Stimulated activated CD4-positive, alpha-beta T cell treated with anti-CD3 and anti-CD28 coated beads, Interleukin-1b, Interleukin-23, amount 100 ng/mL, for 1 hour (primary cell): ENCODE measurements at places on chromosomes 6 and 20.

- no peak for DNase-seq
Observed at GRCh38 chr20:18738055-18738454, 75.5 kb upstream of the SCP2D1 start.

GRCh38 chr6:43331891-43332290 lies 23.3 kb upstream of the CRIP3 start:
- no peak for DNase-seq

DNA sequence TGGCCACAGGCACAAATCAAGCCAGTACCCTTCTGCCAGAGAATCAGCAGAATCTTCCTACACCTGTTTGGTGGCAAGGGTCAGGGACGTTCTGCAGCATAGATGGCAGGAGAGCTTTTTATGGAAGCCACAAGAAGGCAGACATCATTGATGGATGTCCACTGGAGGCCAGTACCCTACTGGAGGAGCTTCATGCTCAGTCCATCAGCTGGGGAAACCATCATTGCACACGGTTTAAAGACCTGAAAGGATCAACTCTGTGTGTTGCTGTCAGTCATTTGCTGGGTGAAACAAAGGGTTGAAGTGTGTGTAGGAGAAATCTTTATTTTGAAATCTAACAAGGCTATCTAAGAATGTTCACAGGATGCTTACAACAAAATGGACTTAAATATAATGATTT lies 158.9 kb upstream of the SASH1 start:
- DNase-seq, result no peak

DNA sequence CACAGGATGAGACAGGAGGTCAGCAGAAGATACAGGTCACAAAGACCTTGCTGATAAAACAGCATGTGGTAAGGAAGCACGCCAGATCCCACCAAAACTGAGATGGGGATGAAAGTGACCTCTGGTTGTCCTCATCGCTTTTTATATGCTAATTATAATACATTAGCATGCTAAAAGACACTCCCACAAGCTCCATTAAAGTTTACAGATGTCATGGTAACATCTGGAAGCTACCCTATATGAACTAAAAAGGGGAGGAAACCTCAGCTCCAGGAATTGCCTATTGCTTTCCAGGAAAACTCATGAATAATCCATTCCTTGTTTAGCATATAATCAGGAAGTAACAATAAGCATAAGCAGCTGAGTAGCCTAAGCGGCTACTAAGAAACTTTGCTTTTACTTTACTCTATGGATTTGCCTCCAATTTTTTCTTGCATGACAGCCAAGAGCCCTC lies 8.4 kb upstream of the RIN2 start:
- DNase-seq, result no peak

DNA sequence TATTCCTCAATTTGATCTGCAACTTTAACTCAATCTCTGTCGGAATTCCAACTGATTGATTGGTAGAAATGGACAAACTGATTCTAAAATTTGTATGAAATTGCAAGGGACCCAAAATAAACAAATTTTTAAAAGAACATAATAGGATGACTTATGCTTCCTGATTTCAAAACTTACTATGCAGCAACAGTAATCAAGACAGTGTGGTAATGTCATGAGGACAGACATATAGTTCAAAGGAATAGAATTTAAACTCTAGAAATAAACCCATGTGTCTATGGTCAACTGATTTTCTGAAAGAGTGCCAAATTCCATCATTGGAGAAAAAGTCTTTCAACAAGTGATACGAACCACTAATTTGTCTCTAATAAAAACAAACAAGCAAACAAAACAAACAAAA lies 1320.1 kb upstream of the GJE1 start:
- no peak for DNase-seq

GRCh38 chr6:40556023-40556422 lies 31.1 kb downstream of the LRFN2 start:
- DNase-seq, result no peak

GRCh38 chr20:46914789-46915379 lies 20.2 kb downstream of the EYA2 start:
- DNase-seq, result no peak

DNA sequence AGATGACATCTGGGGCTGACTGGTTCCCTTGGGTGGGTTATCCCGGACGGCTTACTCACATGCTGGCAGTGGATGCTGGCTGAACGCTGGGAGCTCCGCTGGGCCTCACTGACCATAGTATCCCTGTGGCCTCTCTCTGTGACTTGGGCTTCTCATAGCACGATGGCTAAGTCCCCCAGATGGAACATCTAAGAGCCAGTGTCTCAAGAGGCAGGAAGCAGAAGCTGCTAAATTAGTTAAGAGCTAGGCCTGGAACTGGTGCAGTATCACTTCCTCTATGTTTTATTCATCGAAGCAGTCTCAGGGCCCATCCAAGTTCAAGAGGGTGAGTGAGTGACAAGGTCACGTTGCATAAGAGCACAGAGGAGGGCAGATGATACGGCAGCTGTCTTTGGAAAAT lies 116.5 kb upstream of the LAMP5 start:
- no peak for DNase-seq

DNA sequence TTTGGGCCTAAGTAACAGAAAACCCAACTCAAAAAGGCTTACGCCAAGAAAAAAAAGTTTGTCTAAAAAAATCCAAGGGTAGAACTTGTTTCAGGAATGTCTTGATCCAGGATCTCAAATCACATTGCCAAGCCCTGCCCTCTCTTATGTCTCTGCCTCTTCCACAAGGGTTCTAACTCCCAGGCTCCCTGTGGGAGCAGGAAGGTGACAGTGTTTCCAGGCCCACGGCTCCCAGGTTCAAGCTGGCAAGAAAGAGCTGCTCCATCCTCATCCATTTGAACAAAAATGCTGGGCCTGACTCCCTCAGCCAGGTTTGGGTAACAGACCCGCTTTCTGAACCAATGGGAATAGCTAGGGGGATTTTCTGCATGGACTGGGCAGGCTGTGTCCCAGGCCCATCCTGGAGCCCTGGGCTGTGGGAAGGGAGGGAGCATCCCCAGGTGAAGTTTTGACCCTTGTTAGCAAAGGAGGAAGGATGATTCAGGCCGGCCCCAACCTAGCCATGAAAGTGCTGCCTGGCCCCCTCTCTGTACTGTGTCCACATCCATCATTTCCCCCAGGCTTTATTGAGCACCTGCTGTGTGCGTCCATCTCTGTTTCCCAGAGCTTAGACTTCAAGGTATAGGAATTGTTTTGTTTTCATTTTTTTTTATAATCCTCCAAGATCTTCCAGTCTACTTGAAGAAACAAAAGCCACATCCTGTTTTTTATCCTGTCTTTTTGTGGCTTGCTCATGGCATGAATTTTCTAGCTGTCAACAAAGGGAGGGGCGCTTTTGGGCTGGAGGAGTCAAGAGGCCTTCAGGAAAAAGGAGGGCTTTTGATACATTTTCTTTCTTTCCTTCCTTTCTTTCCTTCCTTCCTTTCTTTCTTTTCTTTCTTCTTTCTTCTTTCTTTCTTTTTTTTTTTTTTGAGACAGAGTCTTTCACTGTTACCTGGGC lies 159.8 kb downstream of the TFAP2C start:
- no peak for DNase-seq
